ENCODE measurements at places on chromosomes 6 and 20.

- no peak for DNase-seq
These were observed 81.1 kb downstream of the LAMA4 start for GRCh38 chr6:112173221-112173804.

DNA sequence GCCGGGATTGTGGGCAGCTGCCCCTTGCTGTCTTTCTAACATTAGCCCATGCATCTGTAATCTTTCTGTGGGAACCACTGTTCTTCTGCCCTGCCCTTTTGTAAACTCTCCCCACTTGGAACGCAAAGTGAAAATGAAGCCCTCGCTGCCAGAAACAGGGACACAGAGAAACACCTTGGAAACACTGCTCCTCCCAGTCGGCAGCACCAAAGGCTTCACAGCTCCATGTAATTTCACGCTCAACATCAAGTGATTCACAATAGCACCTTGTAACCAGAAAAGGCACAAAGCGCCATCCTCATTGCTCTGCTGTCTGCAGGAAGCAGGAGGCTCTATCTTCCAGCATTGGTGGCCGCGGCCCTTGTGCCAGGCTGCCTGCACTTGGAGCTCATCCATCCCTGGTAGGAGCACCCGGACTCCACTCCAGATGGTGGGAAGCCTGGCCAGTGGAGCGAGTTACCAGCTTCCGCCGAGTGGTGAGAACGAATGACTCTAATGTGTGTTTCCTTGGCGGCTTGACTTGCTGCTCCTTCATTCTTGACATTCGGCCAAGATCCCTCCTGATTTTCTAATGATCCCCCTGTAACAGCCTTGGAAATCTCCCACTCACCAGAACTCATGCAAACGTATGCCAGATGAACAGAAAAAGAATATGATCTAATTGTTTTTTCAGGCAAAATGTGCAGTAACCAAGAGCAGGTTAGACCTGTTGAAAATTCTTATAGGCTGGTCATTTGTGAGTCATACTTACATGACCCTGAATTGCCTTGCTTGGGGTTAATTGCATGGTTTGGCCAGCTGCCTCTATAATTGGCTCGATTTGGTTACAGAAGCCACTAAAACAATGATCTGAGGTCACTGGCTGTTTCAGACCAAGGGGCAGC is 169.1 kb upstream of the CDYL start:
- peak; percentile 77 for DNase-seq

DNA sequence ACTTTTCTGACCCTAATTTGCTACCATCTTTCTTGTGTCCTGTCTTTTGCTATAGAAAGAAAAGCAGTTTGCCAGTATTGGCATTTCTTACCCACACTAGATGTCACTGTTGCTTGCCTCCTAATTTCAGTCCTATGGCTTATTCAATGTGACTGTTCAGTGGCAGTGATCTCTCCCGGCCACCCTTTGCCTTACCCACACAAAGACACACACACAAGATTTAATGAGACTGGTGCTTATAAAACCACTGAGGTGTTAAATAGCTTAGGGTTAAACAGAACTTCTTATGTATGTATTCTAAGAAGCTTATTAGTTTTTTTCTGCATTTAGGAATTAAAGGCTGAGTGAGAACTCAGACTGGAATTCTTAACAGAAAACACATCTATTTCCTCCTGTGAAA is 233.6 kb upstream of the ASCC3 start:
- DNase-seq, result peak; percentile 33

DNA sequence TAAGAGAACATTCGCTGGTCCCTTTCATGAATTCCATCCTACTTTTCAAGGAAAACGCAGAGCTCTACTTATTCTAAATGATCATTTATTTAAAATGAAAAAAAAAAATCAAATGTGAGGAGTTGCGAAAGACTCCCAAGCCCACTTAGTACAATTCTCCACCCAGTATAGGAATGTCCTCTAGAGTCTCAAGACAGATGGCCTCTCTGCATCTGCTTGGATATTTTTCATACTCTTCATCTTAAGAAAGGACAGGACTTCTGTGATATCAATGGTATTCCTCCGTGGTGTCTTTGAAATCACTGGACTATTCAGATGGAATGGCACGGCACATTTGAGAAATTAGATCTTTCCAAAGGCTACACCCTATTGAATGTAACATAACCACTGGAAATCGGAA is 107.1 kb downstream of the PTPRK start:
- DNase-seq, result no peak

GRCh38 chr20:47544240-47544639 is 42.6 kb downstream of the NCOA3 start:
- peak; percentile 84 for DNase-seq

GRCh38 chr6:151832710-151833109 is 25.2 kb downstream of the ESR1 start:
- DNase-seq, result no peak

- DNase-seq, result no peak
These were observed 206.3 kb downstream of the ZDHHC14 start for GRCh38 chr6:157587127-157587926.

DNA sequence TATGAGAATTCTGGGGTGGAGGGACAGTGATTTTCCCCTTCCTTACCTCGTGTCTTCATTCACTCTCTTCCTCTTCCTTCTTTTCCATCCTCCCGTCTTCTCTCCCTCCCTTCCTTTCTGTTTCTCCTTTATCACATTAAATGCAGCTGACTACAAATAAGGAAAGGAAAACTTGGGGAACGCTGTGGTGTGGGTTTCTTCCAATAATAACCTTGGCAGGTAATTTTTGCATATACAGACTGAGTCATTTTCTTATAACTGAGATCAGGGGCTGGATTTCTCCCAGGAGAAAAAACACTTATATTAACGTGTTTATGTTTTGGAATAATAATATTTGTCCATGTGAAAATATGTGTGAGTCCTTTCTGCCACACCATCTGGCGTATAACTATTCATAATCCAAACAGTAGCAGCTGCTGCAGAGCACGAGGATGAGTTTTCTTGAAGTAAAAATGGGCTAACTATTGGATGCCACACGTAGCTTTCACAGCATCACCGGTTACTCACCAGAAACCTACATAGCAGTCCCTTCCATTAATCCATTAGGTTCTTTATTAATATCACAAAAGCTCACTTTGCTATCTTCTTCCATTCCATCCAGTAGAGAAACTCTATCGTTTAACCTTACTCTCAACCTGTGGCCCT is 139.2 kb upstream of the SASH1 start:
- peak; percentile 70 for DNase-seq

DNA sequence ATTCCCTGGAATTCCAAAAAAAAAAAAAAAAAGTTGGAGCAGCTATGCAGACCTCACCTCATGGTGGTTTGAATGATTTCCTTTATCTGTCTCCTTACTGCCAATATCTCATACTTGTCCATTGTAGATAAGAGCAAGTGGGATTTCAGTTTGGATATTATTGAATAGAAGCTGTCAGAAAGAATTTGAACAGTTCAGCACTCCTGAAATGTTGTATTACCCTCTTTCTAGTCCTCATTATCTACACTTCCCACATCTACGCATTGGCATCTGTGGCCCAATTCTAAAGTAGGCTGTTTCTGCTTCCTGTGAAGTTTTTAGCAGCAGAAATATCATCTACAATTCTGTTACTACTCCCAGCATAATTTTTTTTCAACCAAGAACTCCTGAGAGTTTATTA is 68.2 kb upstream of the KHDRBS2 start:
- DNase-seq, result no peak

DNA sequence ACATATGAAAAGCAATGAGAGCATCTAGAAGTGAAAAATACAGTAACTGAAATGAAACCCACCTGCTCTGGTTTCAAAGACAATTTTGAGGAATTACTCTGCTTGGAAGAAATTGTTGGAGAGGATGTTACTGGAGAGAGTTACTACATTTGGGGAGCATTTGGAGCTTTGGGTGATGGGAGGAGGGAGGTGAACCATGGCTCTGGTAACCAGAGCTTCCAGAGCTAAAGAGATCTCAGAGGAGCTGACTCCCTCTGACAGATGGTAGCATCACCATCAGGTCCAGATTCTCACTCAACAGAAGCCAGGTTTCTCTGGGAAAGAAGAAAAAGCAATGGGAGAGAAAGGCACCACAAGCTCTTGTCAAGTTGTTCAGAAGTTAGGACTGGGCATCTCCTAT is 42.2 kb upstream of the SMAP1 start:
- DNase-seq, result no peak

DNA sequence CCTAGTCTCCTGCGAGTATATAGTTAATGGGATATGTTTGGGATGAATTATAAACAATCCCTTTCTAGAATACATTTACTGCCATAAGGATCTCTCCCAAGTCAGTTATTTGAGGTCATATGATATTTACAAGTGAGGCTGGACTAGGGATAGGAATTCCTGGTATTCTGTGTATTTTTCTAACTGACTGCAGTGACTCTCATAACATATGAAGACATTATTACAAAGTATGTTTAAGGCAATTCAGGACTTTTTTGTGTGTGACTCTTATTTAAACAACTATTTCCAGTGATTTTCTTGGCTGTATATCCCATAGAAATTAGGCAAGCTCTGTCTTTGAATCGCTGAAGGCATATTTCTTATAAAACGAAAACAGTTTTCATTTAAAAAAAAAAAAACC is 18.4 kb upstream of the TNFAIP3 start:
- peak; percentile 68 for DNase-seq

DNA sequence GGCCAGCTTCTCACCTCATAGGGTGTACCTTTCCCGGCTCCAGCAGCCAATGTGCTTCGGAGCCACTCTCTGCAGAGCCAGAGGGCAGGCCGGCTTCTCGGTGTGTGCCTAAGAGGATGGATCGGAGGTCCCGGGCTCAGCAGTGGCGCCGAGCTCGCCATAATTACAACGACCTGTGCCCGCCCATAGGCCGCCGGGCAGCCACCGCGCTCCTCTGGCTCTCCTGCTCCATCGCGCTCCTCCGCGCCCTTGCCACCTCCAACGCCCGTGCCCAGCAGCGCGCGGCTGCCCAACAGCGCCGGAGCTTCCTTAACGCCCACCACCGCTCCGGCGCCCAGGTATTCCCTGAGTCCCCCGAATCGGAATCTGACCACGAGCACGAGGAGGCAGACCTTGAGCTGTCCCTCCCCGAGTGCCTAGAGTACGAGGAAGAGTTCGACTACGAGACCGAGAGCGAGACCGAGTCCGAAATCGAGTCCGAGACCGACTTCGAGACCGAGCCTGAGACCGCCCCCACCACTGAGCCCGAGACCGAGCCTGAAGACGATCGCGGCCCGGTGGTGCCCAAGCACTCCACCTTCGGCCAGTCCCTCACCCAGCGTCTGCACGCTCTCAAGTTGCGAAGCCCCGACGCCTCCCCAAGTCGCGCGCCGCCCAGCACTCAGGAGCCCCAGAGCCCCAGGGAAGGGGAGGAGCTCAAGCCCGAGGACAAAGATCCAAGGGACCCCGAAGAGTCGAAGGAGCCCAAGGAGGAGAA is 10.5 kb downstream of the GNAS-AS1 start:
- DNase-seq, result no peak

DNA sequence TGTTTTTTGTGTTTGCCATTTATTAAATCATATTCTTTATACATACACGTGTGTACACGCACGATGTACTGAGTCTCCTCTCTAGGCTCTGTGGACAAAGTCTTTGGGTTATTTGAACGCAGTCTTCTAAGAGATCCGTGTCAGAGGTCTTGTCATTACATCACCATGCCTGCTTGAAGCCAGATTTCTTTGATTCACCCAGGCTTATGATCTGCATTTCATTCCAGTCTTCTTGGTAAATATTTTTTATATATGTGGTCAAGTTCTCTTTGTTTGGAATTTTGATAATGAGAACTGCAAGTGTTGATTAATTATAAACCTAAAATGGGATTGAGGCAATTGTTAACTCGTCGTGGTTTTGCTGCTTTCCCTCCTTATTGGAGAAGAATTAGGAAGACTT is 34.6 kb downstream of the KCNS1 start:
- DNase-seq, result peak; percentile 22

- DNase-seq, result peak; percentile 12
These were observed 507.9 kb upstream of the SOX4 start for GRCh38 chr6:21085643-21086042.

DNA sequence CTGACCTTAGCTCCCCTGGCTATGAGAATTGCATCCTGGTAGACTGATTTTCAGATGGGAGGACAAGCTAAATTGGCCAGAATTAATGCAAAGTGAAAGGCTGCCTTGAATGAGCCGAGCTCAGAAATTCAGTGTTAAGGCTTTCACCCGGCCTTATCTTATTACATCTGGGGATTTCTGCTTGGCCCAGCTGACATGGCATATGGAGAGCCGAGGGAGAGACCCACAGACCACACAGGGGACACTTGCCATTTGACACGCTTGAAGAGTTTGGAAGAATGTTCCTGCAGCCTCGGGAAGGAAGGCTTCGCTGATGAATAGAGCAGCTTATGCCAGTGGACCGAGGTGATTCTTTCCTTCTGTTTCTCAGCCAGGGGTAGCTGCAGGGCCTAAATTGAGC is 9.0 kb downstream of the MOCS3 start:
- DNase-seq, result no peak

GRCh38 chr6:122422614-122423267 is 23.3 kb downstream of the HSF2 start:
- no peak for DNase-seq

DNA sequence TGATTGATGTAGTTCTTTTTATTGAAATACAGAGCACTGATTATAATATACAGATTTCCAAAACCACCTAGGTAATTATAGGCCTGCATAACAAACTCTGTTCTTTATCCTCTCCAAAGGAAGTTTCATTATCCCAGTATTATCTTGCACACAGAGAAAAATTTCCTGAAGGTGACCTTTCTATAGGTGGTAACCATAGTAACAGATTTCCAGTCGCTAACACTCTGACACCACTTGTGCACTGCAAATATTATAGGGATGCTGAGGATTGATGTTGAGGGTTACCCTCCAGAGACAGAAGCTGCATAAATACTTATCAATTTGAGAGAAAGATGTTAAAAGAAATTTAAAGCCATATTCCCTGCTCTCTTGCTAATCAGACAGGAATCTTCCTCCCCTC is 274.5 kb upstream of the NRSN1 start:
- DNase-seq, result no peak

DNA sequence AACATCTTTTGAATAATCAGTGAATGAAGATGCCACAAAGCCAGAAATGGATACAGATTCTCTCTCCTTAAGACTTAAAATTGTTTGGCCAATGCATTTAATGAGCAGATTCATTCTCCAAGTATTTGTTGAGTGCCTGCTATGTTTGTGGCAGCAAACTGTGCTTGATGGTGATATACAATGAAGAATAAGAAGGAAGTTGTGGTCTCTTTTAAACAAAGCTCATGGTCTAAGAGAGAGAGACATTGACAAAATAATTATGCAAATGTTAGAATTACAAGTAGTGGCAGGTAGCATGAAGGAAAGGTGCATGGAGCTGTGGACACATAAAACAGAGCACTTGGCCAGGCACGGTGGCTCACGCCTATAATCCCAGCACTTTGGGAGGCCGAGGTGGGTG is 28.3 kb downstream of the NFATC2 start:
- DNase-seq, result no peak

GRCh38 chr20:2946988-2947961 is 74.0 kb downstream of the PTPRA start:
- peak; percentile 35 for DNase-seq

All from fibroblast of skin of right quadriceps (primary cell).